Frontal cortex (tissue), 4 donors: ENCODE measurements at places on chromosomes 5 and 9. TPM values are rescaled to one million over a fixed set of nuclear protein-coding genes. Genes with fewer than 3 reads are reported as not detected.

- no peak for DNase-seq
Observed at GRCh38 chr9:22457448-22457847, 10.8 kb downstream of the DMRTA1 start.

Gene FBXL17
- total RNA-seq: 55.4 TPM

- no peak for DNase-seq
Observed at GRCh38 chr9:129321286-129322021, 143.4 kb upstream of the IER5L start.

Gene BHMT2
- 0.41 TPM for total RNA-seq

Gene SPATA31C1
- total RNA-seq: not detected

- DNase-seq: no peak
Observed at GRCh38 chr5:78576376-78576775, 72.2 kb downstream of the LHFPL2 start.

DNA sequence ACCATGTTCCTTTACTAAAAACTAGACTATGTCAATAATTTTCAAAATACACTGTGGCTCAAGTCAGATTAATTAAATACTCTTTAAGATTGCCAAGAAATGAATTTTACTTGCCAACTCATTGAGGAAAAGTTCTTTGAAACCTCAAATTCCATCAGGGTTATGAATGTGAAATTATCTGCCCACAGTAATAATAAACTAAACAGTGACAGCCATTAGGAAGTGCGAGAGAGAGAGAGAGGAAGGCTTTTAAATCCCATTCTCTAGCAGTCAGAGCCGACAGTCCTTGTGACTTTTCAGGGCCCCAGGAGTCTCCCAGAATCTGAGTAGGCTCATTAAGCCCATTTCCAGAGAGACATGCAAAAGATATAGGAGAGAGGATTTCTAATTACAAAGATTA, 236.1 kb downstream of the MARCHF11 start:
- DNase-seq: no peak

- DNase-seq: no peak
Observed at GRCh38 chr9:122202111-122202510, 26.6 kb downstream of the LHX6 start.

DNA sequence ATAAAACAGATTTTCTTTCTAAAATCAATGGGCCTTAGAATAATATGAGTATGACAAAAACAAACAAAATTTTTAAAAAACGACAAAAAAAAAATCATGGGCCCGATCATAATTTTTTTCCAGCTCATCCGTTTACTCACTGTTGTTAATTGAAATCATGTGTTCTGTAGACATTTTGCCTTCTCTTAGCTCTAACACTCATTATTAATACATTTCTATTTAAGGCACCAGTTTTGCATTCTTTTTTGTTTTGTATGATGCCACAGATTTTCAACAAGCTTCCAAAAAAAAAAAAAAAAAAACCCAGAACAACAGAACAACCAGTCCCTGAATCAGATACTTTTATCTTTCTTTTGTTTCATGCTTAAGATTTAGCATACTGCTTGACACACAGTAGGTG, 86.4 kb downstream of the PRLR start:
- DNase-seq: no peak

- DNase-seq: no peak
Observed at GRCh38 chr5:75021219-75021618, 31.1 kb downstream of the GCNT4 start.

Gene CA9
- 0.82 TPM for total RNA-seq

- DNase-seq: no peak
Observed at GRCh38 chr9:135500071-135500524, 384 bp upstream of the MRPS2 start.

Gene SMU1
- total RNA-seq: 53.4 TPM

- DNase-seq: no peak
Observed at GRCh38 chr5:23721336-23721735, 213.9 kb downstream of the PRDM9 start.

- no peak for DNase-seq
Observed at GRCh38 chr9:136674786-136675349, 12.2 kb downstream of the EGFL7 start.

Gene SCAI
- 50.5 TPM for total RNA-seq

GRCh38 chr5:39167141-39167971, 52.0 kb downstream of the FYB1 start:
- no peak for DNase-seq

Gene DMRTA1
- 0.41 TPM for total RNA-seq

DNA sequence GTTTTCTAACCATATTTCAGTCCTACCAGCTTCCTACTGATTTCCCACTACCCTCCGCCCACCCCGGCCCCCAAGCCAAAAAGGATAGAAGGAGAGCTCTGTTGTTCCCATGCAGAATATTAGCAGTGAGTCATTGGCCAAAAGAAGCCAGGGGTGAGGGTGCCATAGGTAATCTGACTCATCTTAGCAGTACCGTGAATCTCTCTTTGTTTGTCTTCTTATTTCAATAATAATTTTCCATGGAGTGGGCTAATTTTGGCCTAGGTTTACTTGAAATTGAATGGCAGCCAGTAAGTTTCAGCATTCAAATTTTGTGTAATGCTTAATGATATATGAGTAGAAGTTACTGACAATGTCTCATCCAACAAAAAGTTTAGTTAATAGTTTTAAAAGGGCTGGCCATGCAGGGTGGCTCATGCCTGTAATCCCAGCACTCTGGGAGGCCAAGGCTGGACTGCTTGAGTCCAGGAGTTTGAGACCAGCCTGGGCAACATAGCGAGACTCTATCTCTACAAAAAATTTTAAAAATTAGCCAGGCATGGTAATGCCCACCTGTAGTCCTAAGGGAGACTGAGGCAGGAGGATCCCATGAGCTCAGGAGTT, 74.2 kb downstream of the C9orf152 start:
- no peak for DNase-seq

GRCh38 chr9:76646249-76646648, 118.0 kb upstream of the PCA3 start:
- no peak for DNase-seq

GRCh38 chr9:91676046-91676445, 252.4 kb upstream of the NFIL3 start:
- DNase-seq: no peak

Gene SNX2
- 49.7 TPM for total RNA-seq

GRCh38 chr5:178356431-178356872, 123.8 kb upstream of the PHYKPL start:
- DNase-seq: peak; percentile 44

DNA sequence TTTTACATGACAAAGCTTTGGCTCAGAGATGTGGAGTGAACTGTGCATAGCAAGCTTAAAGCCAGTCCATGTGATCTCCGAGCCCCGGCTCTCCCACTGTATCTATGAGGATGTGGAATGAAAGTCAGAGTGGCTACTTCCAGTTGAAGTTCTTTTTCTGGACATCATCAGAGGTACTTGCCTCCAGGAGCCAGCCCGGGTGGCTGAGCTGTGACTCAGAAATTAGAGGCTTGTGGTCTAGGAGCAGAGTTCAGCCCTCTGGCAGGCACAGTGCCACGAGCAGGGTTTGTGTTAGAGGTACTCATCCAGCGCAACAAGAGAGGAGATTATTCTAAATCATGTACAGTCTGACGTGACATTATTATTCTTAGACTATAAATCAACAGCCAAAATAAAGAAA, 322.5 kb downstream of the CDK5RAP2 start:
- no peak for DNase-seq

Gene AQP7
- total RNA-seq: not detected

Gene SPATA31A3
- not detected for total RNA-seq

Gene COL15A1
- 6.9 TPM for total RNA-seq

Gene SH2D3C
- 6.1 TPM for total RNA-seq

DNA sequence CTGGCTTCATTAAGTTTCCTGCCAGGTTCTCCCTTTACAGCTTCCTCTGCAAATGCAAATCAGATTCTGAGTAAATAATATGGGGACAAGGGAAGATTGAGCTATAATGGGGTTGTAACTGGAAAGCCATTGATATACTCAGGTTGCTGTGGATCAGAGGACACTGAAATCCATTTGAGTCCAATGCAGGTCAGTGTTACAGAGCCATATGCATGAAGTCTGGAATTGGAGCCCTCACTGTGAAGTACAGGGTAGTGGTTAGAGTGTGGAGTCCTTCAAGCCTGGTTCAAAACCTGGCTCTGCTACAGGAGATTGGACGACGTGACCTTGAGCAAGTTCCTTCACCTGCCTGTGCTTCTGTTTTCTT, 48.7 kb downstream of the TIMD4 start:
- no peak for DNase-seq

DNA sequence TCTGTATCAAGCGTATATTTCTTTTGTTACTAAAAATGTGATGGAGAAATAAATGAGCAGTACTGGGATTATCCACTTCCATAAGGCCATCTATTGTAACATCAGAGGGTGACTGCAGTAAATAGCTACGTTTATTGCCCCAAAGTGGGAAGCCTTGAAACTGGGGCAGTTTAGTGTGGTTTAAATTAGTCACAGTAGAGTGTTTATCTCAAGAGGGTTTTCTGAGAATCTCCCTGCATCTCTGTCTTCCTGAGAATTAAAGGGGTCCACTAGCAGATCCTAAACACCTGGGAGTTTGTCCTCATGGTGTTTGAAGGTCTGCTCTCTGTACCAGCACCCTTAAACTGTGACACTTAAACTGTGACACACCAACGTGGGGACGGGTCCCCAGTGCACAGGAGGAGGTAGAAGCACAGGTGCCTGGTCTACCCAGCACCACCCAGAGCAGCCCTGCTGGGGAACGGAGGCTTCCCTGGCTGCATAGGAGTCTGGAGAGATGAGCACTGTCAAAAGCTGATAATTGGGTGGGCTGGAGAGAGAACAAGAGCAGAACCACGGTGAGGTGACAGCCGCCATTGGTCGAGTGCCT, 25.2 kb downstream of the PRRC2B start:
- no peak for DNase-seq

Gene CDX1
- total RNA-seq: not detected
